ENCODE measurements at places on chromosomes 5 and 9. TPM values are rescaled to one million over a fixed set of nuclear protein-coding genes. Genes with fewer than 3 reads are reported as not detected.
A peak's percentile ranks its signal among the peaks of the same experiment; 100 is the strongest.

Gene INSL4
- total RNA-seq = not detected

Gene TMEM215
- 0.26 TPM for total RNA-seq

Gene SLC34A1
- not detected for total RNA-seq

DNA sequence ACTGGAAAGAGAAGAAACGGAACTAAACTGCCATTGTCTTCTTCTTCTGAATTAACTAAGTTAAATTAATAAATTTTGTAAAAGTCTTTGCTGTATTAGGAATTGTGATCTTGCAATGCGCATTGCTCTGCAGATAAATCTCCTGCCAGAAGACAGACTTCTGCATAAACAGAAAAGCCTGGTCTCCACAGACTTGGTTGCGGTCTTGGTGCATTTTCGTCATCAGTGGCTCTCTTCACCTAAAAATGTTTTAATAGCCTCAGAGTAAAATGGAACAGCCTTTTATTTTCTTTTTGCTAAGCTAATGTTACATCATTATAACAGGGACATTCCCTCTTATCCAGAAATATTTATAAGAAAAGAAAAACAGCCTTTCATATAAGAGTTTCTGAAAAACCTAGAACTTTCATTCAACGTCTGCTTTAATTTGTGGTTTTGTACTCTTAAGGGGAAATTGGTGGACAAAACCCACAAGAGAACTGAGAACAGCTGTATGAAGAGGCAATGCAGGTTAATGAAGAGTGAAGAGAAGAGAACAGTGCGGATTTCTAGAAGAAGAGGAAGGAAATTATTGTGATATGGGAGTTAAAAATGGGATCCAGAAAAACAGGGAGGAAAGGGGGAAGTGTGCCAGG is 10.1 kb downstream of the IFNA5 start:
- H3K4me3 ChIP-seq = no peak overlapping the region
- no peak overlapping the region for H3K27ac ChIP-seq
- H3K4me1 ChIP-seq = no peaks in the 10 kb centered on the region
- no peaks in the 10 kb centered on the region for H3K27me3 ChIP-seq
- no peak for DNase-seq

GRCh38 chr9:79693750-79694149 is 122.0 kb downstream of the TLE4 start:
- no peak overlapping the region for H3K4me3 ChIP-seq
- no peak for DNase-seq
- H3K4me1 ChIP-seq = peaks cover 6% of the 10 kb centered on the region

DNA sequence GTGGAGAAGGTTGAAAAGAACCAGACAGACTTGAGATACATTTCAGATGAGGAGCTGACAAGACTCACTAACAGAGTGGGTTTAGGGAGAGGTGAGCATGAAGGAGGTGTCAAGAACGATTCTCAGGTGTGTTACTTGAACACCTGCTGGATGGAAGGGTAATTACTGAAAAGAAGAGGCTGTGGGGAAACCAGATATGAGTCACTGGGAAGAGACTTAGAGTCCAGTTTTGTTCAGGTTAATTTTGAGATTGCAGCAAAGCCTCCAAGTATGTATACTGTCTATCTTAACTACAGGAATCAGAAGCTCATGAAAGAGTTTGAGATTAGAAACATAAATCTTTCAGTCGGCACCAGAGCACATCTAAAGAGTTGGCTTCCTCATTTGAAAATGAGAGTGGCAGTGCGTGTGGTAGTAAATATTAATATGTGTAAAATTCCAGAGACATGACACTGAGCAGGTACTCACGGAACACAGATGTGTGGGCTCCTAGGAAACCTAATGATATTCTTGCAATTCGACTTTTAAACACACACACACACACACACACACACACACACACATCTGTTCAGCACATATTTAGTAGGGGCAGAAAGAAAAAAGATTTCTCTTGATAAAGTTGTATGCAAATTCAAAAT is 197.1 kb downstream of the CDH18 start:
- no peak overlapping the region for H3K27ac ChIP-seq
- H3K36me3 ChIP-seq = no peaks in the 10 kb centered on the region
- no peaks in the 10 kb centered on the region for H3K27me3 ChIP-seq
- H3K4me1 ChIP-seq = no peaks in the 10 kb centered on the region
- DNase-seq = no peak

GRCh38 chr9:134066913-134067851 is 644 bp downstream of the BRD3 start:
- H3K36me3 ChIP-seq = no peaks in the 10 kb centered on the region
- H3K27ac ChIP-seq = peak overlapping the region; percentile 74
- peaks cover 19% of the 10 kb centered on the region for H3K4me1 ChIP-seq
- DNase-seq = no peak
- no peaks in the 10 kb centered on the region for H3K27me3 ChIP-seq

- H3K4me1 ChIP-seq = no peaks in the 10 kb centered on the region
- no peaks in the 10 kb centered on the region for H3K27me3 ChIP-seq
- H3K27ac ChIP-seq = no peak overlapping the region
- H3K4me3 ChIP-seq = no peak overlapping the region
- H3K36me3 ChIP-seq = no peaks in the 10 kb centered on the region
Observed at GRCh38 chr5:95241-95980, 3.4 kb downstream of the PLEKHG4B start.

GRCh38 chr5:144367991-144368390 is 197.3 kb downstream of the KCTD16 start:
- no peaks in the 10 kb centered on the region for H3K36me3 ChIP-seq
- H3K4me1 ChIP-seq = no peaks in the 10 kb centered on the region
- H3K27me3 ChIP-seq = no peaks in the 10 kb centered on the region
- DNase-seq = no peak
- H3K27ac ChIP-seq = no peak overlapping the region
- no peak overlapping the region for H3K4me3 ChIP-seq

DNA sequence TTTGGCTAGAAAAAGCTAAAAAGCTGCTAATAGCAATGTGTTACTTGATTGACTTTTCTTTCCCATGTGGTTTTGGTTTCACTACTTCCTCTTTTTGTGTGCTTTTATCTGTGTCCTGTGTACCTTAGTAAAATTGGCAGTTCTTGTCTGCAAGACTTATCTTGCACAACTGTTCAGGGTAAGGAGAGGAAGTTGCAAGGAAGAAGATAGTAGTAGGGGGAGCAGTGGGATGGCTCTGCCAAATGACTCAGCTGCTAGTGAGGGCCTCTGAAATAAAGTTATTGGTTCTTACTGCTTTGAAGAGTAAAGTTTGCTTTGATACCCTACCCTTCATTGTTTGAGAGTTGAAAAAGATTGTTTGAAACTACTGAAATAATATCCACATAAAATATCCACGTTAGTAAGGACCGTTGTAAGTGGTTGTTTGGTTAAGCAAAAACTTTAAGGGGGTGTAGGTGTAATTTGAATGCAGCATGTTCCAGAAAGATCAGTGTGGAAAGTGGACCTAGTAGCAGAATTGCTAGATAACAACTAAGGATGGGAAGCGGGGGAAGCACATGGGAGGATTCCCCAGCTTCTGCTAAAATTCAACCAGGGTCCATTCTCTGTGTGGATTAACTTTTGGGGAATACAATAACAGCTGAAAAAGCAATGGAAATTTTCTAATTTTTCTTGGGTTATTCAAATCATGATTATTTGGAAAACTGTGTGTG is 123.5 kb downstream of the SCAMP1 start:
- H3K4me1 ChIP-seq = peaks cover 6% of the 10 kb centered on the region
- H3K4me3 ChIP-seq = no peak overlapping the region
- DNase-seq = no peak

GRCh38 chr9:36560771-36561170 is 11.9 kb upstream of the MELK start:
- no peaks in the 10 kb centered on the region for H3K4me1 ChIP-seq
- H3K36me3 ChIP-seq = no peaks in the 10 kb centered on the region
- DNase-seq = no peak
- H3K27me3 ChIP-seq = no peaks in the 10 kb centered on the region
- H3K4me3 ChIP-seq = no peak overlapping the region

All from ovary (tissue), 10 donors.